CD4-positive, CD25-positive, alpha-beta regulatory T cell (primary cell): ENCODE measurements at places on chromosomes 3 and 15. TPM values are rescaled to one million over a fixed set of nuclear protein-coding genes. Genes with fewer than 3 reads are reported as not detected.

TMEM44 gene
- 5.5 TPM for total RNA-seq

CCDC39 gene
- not detected for total RNA-seq

SNRK gene
- 158 TPM for total RNA-seq

CCNB2 gene
- 1.8 TPM for total RNA-seq

FOXL2 gene
- not detected for total RNA-seq

TGFBR2 gene
- 57.4 TPM for total RNA-seq

AGTR1 gene
- total RNA-seq: not detected

SNX33 gene
- total RNA-seq: 2.1 TPM

POPDC2 gene
- total RNA-seq: 5.5 TPM

SERPINI2 gene
- total RNA-seq: not detected

A4GNT gene
- not detected for total RNA-seq

DGKG gene
- total RNA-seq: 0.81 TPM

RBMS3 gene
- 5.9 TPM for total RNA-seq

GOLGA6L10 gene
- 2.3 TPM for total RNA-seq

ROPN1 gene
- total RNA-seq: not detected

SUCNR1 gene
- total RNA-seq: 0.17 TPM

PRSS50 gene
- not detected for total RNA-seq

PLA2G4B gene
- total RNA-seq: 30.1 TPM

RARB gene
- not detected for total RNA-seq

DMXL2 gene
- 1.4 TPM for total RNA-seq

PLA2G4F gene
- not detected for total RNA-seq

SERINC4 gene
- not detected for total RNA-seq

TNNC1 gene
- 3.9 TPM for total RNA-seq

B3GALNT1 gene
- 0.47 TPM for total RNA-seq

SNURF gene
- 28.4 TPM for total RNA-seq

SLC33A1 gene
- 18.3 TPM for total RNA-seq

RAB27A gene
- 34.0 TPM for total RNA-seq

GRK7 gene
- not detected for total RNA-seq
